ENCODE measurements at places on chromosomes 11 and 22.

DNA sequence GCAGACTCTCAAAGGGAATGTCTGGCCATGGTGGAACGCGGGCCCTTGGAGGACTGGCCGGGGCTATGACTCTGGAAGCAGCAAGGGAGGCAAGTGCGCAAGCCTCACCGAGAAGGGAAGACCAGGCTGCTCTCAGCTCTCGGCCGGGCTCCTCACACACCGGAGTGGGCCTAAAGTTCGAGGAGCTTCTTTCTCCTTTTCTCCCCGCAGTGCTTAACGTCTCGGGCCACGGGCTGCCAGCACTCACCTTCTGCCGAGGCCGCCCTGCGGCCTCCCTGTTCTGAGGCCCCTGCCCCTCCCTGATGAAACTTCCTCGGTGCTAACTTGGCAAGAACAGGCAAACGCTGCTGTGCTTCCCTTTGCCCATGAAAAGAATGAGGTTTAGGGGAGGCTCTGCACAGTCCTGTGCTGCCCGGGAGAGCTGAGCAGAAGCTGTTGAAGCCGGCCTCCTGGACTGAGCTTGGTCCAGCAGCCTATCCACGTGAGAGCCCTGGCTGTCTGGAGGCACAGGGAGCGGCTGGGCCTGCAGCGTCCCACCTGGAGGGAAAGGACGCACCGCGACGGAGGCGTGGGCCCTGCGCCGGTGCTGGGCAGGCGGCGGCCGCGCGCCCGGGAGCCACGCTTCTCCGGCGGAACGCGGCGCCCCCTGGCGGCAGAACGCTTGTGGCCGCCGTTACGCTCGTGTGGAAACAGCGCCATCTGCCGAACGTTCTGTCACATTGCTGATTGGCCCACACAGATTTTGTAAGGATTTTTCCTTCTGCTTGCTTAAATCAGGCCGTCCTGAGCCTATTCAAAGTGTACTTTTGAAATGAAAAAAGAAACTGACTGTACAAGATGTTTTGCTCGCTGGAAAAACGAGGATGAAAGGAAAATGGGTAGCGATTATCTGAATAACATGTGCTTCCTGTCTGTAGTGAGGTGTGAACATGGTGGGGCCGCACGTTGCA, 65.0 kb upstream of the TMEM45B start:
- DNase-seq: peak; percentile 24

DNA sequence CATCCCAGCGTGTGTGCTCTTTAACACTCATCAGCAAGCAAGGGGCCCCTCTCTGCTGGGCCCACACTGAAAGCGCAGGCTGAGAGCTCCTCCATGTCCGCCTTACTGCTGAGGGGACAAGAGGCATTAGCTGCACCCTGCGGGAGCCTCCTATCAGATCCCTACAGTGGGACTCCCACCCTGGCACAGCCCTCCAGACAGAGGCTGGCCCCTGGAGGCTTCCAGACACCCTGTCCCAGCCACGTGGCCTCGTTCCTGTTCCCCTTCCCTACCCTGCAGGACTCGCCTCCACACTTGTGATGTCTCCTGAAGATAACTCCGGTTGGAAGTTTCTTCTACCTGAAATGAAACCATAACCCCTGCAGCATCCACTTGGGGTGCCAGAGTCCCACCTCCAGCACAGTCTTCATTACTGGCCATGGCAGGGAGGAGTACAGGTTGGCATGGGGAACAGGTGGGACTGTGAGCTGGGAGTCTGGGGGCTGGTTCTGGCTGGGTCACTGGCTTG, 5.0 kb upstream of the SH3BP1 start:
- DNase-seq: no peak

DNA sequence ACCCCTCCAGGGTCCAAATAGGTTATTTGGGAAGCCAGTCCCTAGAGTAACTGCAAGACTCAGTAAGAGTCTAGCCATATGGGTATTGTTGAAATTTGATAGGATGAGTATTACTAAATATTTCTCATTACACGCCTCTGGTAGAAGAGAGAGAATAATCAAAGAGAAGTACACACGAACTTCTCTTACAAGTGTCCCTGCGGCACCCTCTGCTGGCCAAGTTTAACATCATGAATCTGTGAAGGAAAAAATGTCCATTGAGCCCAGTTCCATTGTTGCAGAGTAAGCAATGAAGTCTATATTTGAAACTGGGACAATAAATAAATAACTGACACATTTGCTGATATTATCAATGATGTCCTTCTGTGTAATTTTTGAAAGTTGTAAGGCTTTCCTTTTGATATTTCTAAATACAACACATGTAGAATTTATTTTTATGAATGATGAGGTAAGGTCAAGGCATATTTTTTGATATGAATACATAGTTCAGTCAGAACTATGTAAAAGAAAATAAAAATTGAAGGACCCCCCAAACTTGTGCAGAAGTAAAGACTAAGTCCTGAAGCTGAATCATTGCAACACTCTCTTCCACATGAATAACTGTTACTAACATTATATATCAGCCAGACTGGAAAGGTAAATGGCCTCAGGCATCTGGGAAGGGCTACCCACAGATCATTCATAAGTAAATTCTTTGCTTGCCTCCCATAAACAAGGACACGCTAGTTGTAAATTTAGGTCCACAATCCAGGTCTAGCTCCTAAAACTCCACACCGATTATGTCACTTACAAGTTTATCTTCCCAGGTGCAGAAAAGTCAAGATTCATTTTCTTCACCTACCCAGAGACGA, 10.0 kb downstream of the OR51L1 start:
- peak; percentile 14 for DNase-seq

DNA sequence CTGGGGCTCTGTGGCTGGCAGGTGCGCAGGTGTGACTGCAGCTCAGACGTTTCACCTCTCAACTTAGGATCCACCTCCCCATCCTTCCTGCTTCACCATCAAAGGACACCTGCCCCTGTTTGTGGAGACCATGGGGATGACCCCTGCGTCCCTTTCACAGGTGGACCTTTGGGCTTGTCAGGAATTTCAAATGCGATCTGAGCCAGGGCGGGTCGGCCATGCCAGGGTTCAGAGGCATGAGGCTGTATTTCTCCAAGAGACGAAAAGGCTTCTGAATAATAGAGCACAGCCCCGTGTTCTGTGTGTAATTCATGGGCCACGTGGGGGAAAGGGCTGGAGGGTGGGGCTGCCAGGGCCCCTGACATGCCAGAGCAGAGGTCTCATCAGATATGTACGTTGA, 668.0 kb downstream of the BRD1 start:
- DNase-seq: no peak

GRCh38 chr11:130652671-130653335, 204.4 kb downstream of the ADAMTS15 start:
- peak; percentile 69 for DNase-seq

GRCh38 chr11:128565881-128566280, 21.5 kb downstream of the ETS1 start:
- DNase-seq: no peak

DNA sequence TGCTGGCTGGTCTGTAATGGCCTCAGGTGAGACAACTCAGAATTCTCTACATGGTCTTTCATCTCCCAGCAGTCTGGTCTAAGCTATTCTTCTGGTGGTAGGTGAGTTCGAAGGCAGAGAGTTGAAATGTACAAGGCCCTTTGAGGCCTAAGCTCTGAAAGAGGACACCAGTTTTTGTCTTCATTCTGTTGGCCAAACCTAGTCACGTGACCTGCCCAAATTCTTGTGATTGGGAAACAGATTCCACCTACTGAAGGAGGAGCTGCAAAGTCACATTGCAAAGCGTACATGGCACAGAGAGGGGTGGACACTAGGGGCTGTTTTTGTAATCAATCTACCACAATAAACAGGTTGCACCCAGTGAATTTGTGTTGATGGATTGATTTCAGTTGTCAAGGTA, 193.5 kb downstream of the NAV2 start:
- DNase-seq: no peak

DNA sequence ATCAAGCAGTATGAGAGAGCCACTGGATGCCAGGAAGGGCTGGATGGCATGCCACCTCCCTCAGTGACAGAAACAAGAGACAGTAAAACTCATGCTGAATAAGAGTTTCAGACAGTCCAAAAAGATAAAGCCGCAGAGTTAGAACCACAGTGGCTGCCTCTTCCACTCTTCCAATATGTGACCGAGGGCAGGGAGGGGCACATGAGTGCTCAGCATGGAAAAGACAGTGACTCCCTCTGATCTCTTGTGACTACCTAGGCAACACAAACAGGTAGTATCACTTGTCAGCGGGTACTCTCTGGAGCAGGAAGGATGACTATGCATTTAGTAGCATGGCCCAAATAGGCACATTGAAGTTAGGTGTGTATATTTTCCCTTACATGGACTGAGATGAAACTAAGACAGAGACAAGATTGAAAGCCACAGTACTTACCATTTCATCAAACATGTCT, 295.4 kb downstream of the CADM1 start:
- no peak for DNase-seq

DNA sequence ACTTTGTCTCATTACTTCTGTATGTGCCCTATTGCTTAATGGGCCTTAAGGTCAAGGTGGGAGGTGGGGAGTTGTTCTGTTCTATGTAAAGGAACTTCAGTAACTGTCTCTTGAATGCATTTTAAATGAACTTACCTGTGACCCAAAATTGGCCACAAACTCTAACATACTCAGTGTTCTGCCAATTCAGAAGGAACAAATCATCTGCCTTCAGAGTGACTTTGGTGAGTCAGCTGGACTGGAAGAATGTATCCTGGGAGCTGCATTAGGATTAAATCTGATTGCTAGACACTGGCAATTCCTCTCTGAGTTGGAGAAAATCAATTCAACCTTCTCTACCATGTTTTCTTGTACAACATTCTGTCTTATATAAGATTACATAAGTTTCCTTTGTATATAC, 1104.8 kb downstream of the DLG2 start:
- DNase-seq: no peak

- DNase-seq: no peak
Observed at GRCh38 chr11:118514103-118514502, 13.2 kb upstream of the TTC36 start.

GRCh38 chr11:2917842-2918490, 11.3 kb downstream of the PHLDA2 start:
- DNase-seq: no peak

DNA sequence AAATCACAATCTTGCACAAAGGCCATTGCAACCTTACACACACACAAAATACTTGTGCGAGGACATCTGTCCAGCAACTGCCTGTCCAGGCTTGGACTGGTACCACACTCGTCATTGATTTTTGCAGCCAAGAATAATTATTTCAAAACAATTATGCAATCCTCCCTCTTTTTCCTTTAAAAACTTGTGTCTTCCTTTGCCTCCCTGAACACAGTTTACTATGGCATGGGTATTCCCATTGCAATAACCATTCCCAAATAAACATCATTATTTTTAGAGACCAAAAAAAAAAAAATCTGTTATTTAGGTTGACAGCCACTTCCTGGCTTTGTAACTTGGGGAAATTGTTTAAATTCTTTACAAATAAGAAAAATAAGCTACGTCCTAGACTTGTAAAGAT, 54.0 kb downstream of the C11orf91 start:
- no peak for DNase-seq

DNA sequence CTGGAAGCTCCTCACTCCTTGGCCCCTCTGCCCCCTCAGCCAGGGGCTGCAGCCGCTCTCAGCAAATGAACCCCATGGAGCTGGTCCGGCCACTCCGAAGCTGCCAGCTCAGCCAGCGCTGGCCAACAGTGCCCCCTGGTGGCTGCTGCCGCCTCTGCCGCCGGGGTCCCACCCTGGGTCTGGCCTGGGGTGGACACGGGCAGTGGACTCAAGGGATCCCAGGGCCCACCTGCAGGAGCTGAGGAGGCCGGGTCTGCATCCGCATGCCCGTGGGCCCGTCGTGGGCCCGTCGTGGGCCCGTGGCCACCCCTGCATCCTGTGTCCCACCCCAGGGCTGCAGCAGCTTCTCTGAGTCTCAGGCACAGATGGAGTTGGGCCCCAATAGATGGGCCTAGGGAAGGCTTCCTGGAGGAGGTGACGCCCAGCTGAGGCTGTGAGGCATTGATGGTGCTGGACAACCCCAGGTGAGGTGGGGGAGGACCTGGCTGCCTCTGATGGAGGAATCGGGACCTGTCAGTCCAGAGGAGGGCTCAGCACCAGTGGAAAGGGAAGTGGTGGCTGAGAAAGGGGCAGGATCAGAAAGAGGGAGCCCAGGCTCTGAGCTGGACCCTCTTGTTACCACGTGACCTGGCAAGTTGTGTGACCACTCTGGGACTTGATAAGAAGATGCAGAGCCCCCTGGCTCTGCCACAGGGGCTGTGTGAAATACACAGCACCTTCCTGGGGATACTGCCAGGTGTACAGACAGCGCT, 522.3 kb downstream of the BRD1 start:
- peak; percentile 2 for DNase-seq

GRCh38 chr11:6481924-6482275, 599 bp downstream of the TIMM10B start:
- DNase-seq: no peak

- no peak for DNase-seq
Observed at GRCh38 chr11:914747-915501, 4.3 kb upstream of the CHID1 start.

DNA sequence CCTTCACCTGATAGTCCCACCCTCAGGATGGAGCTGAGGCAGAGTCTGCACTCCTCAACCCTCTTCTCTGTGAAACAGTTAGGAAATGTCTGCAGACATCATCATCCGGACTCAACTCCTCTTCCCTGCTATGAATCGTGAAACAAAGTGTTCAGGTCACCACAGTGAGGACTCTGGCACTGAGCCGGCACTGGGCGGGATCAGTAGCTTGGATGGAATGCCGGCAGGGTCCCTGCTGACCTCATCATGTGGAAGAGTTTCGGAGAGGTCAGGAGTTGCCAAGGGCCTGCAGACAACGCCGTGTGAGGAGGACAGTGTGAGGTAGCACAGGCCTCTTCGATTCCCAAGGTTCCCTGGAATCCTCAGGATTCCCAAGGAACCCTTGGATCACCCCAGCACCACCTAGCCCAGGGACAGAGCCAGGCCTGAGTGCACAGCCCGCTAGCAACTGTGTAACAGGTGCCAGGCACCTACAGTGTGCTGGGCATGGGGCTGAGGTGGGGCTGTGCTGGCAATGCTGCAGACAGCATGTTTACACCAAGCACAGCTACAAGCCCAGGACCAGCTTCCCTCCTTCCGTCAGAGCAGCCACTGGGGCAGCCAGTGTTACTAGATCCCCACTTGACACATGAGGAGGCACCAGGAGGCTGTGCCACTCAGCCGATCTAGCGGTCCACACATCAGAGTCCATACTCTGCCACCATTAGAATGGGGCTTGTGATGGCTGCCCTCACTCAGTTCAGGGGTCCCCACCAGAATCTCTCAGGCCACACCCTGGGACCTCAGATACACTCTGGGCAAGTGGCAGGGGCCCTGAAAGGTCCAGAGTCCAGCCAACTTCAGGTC, 693 bp upstream of the LINC01488 start:
- DNase-seq: no peak

DNA sequence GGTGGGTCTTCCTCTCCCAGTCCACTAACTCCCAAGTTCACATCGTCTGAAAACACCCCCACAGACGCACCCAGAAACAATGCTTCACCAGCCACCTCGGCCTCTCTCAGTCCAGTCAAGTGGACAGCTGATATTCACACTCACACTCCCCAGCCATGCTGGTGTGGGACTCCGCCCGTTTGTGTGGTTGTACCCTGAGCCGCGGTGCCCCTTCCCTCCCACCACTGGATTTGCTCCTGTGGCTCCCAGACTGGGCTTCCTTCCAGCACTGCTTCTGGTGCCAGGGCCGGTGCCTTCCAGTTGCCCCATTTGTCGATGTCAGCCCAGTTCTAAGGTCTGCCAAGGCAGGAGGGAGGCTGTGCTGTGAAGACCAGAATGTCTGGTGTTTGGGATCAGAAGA, 37.9 kb upstream of the PLET1 start:
- no peak for DNase-seq

- DNase-seq: peak; percentile 44
Observed at GRCh38 chr11:130671801-130672700, 223.6 kb downstream of the ADAMTS15 start.

GRCh38 chr11:75261902-75262361, 21.4 kb downstream of the TPBGL start:
- no peak for DNase-seq

GRCh38 chr11:116124922-116125714, 620.9 kb upstream of the CADM1 start:
- no peak for DNase-seq

Measured in fibroblast of skin of left quadriceps (primary cell).